ENCODE measurements at places on chromosomes 2 and 18.

DNA sequence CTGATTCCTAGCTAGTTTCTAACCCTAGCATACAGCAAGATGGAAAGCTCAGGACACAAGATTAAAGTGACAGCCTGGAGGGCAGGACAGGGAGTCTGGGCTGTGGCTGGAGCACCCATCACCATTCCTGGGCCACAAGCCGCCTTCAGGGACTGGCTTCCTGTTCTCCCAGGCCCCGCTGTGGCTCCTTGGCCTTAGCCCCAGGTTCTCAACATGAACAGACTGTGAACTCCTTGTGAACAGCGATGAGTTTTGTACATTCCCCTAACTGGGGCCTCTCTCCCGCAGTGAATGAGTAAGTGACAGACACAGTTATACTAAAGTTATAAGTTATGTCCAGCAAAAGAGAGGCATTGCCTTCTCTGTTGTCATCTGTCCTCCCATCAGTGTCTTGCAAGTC lies 35.9 kb upstream of the SLC14A1 start:
- no peak for DNase-seq

- no peak for DNase-seq
Measured at GRCh38 chr2:181891258-181891965, at the start of gene ITPRID2. ITPRID2 (plus strand) TSS chr2:181891730; CDS start chr2:181892067, 337 bp downstream.

DNA sequence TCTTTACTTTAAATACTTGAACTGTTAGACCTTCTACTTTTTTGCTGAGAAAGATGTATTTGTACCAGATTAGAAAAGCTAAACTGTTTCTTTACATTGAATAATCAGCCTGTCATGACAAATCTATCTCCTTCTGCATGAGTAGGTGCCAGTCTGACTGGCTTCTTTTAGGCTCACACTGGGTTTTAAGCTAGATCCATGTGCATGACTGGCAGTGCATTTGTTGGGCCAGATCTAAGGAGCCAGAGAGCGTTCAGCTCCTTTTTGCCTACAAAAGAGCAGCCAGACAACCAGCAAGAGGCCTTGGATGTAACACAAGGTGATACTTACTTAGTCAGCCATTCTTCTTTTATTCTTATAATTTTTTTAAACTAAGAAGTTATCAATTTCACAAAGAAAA lies 82.0 kb upstream of the OTX1 start:
- DNase-seq: no peak

DNA sequence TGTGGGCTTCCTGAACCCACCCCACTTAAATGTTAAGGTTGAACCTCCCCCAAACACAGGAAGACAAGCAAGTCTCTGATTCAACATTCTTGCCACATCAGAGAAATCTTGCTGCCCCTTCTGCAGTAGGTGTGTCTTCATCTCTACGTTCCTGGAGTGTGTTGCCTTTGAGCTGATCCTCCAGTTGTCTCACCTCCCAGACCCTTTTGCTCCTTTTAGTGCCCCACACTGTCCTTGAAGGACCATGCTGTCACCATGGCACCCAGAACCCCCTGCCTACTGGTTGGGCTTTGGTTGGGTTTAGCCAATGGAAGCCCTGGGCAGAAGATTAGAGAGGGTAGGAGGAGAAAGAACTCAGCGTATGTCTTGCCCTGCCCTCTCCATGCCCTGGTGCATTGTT lies 10.7 kb downstream of the CAB39 start:
- DNase-seq: no peak

GRCh38 chr18:47944972-47945852 lies 14.8 kb upstream of the SMAD2 start:
- DNase-seq: no peak

GRCh38 chr2:20484810-20485611 lies 38.1 kb downstream of the RHOB start:
- no peak for DNase-seq

- no peak for DNase-seq
Measured at GRCh38 chr2:66987733-66988132, 409.4 kb upstream of the ETAA1 start.

DNA sequence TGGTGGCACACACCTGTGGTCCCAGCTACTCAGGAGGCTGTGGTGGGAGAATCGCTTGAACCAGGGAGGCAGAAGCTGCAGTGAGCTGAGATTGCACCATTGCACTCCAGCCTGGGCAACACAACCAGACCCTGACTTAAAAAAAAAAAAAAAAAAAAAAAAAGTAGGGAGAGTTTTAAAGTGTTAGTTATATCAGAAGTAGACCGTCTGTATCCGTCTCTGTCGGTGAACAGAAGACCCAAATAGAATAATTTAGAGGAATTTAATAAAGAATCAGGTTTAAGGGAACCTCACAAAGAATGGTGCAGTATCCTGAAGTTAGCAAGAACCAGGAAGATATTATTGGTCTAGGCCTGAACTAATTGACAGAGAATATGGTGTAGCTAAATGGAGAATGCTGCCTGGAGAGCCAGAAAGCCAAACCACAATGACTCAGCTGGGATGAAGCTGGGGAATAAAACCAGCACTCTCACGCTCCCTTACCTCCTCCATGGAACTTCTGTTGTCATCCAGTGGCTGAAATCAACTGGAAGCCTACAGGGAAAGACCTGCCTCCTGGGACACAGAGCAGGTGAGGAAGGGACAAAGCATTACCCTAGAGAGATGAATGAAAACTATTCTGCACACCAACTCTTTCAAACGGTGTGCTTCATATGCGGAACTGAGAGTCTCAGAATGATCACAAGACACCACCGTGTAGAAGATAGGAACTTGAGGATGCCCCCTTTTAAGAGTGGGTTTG lies 39.1 kb upstream of the PLEKHM3 start:
- DNase-seq: no peak

DNA sequence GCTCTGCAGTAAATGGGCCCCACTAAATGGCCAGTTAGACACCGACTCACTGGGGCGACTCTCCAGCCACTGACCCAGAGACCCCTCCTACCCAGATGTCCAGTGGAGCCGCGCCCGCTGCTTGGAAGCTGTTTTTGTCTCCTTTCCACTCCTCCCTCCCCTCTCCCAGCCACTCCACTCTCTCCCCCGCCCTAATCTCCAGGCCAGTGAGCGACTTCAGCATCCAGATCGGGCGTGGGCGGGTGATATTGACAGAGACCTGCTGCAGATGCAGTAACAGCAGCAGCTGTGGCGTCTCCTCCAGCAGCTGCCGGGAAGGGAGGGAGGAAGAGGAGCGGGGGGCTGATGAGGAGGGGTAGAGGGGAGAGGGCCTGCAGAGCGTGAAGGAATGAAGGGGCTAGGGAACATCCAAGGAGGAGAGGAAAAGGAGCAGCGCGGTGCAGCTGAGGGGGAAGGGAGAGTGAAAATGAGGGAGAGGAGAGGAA lies at the start of gene SCN7A:
TSS of gene SCN7A (minus strand) at position 110 of the 485 bp plus-strand sequence. CDS start 16,553 bp downstream, outside the sequence.
- no peak for DNase-seq

GRCh38 chr2:25692143-25692542 lies 18.8 kb upstream of the DTNB start:
- DNase-seq: peak; percentile 86

DNA sequence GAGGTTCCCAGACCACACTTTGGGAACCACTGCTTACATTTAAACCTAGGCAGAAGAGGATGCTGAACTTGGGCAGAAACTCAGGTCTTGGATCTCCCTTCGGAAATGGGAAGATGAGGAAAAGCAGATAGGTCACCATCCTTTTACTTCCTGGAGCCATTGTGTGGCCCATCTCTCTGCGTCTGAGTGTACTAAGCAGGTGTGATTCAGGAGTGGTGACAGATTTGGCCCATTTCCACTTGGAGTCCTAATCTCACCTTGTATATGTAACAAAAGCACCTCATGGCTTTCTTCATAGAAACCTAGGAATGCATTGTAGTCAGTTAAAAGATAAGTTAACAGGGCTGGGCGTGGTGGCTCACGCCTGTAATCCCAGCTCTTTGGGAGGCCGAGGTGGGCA lies 71.0 kb downstream of the PRKCE start:
- DNase-seq: no peak

DNA sequence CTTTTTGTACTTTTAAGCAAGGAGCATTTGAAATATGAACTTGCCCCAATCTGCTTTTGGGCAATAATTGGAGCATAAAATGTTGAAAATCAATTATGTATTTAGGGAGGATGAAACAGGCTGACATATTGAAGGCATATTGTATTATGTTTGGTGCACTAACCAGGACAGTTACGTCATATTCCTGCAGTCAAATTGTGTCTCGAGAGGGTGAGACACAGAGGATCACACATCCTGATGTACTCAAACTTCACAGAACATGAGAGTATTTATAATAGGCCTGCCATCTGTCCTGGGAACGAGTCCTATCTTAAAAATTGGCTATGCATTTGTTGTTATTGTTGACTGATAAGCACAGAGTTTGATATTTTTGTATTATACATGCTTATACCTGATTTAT lies 44.7 kb downstream of the TANC1 start:
- no peak for DNase-seq

DNA sequence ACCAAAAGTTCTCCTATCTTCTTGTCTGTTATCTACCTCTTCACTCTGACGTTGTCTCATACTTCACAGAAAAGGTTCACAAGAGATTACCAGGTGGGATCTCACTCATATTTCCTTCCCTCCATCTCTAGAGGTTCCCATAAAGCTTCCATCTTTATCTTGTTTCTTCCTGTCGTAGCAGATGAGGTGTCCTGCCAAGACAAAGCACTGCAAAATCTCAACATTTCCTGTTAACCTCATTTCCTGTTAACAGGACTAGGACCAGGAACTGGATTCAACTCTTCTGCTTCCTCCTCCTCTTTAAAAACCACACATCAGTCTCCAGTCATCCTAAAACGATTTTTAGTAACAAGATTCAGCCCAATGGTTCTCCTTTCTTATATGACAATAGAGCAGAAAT lies 512.8 kb upstream of the NRP2 start:
- DNase-seq: no peak

DNA sequence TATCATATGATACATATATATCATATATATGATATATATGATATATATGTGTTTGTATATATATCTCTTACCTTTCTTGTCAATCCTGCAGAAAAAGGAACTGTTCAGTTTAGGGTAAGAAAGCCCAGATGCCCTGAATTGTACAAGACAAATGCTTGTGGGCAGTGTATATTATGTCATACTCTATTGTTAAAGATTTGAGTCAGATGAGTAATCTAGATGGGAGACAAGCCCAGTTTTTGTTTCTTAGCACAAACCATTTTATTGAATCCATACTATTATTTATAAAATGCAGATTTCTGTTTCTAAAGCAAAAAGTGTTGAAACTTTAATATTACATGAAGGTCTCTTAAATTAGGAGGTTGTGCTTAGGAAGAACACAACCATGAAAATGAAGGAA lies 90.6 kb downstream of the VRK2 start:
- DNase-seq: no peak

DNA sequence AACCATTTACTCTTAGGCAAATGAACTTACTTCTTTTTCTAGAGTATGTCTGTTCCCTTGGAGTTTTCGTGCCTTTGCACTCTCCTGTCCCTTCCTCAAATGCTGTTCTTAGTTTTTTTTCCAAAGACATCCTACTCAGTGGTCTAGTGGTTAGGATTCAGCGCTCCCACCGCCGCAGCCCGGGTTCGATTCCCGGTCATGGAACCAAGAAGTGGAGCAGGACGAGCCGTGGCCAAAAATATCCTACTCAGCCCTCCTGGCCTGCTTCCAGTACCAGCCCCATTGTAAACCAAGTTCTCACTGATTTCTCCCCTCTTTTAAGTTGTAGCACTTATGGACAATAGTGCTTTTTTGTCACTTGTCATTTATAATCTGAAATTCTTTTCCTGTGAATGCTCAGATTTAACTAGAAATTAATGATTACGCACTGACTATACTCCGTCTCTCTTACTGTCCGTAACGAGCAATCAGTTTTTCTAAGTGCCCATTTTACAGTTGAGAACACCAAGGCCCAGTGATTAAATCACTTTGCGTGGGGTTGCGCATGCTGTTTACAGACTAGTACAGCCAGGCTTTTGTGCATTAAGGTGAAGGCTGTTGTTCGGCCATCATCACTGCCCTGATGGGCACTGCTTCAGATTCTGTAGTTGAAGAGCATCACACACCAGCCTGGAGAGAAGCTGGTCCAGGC lies 17.9 kb downstream of the GREB1 start:
- no peak for DNase-seq

GRCh38 chr2:156476850-156477206 lies 40.6 kb downstream of the GPD2 start:
- no peak for DNase-seq

DNA sequence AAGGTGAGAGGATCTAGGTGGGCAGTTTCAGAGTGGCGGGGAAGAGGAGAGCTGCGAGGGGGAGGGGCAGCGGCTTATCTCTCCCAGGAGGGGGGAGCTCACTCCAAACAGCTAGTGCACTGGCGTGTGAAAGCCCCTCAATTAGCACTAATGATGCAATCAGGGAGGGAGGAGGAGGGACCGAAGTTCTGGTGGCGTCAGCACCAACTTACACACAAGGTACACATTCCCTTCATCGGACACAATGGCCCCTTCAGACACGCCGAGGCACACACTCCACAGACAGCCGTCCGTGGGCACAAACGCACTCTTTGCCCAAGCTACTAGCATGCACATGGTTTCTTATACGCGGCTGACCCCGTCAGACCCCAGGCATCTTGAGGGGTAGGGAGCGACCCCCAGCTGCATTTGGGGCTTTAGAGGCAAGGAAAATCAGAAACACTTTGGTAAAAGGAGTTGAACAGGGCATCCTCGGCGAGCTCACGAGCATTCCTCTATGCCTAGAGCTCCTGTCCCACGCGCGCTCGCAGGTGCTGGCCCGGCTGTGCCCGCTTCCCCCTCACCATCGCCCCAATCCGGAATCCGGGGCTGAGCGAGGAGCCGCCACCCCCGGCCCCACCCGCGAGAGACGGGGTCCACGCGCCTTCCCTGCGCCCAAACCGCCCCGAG lies 868 bp upstream of the PKDCC start:
- no peak for DNase-seq

DNA sequence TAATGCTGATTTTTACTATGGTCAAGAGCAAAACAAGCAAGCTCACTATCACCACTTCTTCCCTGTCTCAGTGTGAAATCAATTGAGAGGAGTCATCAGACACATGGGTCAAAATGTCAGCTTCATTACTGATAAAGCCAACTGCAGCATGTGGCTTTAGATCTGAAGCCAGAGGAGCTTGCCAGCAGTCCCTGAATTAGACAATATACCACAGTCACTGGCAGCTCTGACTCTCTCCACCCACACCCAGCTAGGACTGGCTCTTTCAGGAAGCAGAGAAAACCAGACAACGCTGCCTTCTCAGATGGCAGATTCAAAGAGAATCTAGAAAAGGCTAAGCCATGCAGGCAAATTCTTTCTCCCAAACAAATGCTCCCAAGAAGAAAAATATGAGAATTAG lies 20.0 kb upstream of the ASB18 start:
- DNase-seq: no peak

DNA sequence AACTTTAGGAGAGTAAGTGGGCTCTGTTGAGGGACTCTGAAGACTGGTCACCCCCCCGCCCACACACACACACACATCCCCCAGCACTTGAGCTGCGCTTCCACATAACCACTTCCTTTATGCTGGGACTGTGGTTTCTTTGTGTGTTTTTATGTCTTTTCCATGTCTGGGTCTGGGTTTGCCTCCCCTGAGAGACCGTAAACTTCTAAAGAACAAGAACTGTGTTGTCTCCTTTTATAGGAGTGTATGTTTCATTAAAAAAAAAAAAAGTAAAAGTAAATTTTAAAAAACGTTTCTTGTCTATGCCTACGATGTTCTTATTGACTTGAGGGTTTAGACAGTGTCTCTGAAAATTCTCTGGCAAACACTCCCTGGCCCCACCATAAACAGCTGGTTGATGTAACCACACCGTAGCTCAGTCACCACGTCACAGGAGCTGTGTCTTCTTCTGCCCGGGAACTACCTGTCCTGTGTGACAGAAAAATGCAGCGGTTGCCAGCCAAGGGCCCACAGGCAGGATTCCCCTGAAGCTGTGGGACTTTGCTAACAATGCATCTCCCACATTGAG lies 68.0 kb downstream of the KLHL29 start:
- no peak for DNase-seq

- no peak for DNase-seq
Measured at GRCh38 chr2:71787476-71788185, 334.3 kb downstream of the DYSF start.

Data from LNCaP clone FGC (cell line).